ENCODE measurements at places on chromosomes 11 and 22.

DNA sequence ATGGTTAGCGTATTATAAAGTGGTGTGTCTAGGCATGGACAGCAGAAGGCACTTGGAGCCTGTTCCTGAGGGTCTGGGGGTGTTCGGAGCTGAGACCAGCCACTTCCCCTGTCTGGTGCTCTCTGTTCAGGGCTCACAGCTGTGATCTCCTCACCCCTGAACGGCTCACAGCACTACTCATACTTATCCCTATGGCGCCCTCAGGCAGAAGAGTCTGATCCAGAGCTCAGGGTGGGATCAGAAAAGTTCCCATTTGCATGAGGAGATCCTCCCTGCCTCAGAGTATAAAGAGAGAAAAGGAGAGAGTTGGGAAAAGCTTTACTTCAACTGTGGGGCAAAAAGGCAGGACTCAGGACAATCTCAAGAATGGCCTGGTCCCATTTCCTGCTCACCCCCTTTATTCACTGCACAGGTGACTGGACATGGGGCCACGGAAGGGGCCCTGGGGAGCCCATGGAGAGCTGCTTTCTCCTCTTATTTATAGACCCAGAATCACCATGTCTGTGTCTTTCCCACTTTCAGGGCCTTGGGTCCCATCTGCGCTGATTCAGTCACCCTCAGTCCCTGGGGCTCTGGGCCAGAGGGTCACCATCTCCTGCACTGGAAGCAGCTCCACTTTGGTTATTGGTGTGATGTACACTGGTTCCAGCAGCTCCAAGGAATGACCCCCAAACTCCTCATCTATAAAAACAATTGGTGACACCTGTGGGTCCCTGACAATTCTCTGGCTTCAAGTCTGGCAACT is 97.0 kb upstream of the TOP3B start:
- no peak for DNase-seq

DNA sequence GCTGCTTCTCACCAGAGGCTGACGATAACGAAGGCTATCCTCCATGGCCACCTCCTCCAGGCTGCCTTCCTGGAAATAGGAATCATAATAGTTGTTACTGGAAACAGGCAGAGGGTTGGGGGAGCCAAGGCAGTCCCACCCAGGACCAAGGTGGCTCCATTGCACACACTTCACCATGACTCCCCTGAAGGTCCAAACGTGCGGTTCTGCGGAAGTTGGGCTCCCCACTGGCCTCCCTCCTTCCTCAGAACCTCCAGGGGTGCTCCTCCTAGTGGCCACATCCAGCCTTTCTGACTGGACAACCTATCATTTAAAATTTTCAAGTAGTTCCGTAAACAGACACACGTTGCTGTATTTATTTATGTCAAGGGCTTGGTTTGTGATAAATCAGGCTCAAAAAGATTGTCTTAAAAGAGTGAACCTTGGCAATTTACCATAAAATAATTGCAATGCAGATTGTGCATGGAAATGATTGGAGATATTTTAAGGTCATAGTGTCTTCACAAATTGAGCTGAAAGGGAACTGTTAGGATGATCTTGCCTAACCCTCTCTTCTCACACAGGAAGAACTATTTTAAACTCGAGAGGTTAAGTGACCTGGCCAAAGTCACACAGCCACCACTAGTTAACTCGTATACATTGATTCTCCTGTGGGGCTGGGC is 1.4 kb upstream of the TCN2 start:
- peak; percentile 54 for DNase-seq

GRCh38 chr11:46912526-46913150 is 5.7 kb downstream of the LRP4 start:
- no peak for DNase-seq

DNA sequence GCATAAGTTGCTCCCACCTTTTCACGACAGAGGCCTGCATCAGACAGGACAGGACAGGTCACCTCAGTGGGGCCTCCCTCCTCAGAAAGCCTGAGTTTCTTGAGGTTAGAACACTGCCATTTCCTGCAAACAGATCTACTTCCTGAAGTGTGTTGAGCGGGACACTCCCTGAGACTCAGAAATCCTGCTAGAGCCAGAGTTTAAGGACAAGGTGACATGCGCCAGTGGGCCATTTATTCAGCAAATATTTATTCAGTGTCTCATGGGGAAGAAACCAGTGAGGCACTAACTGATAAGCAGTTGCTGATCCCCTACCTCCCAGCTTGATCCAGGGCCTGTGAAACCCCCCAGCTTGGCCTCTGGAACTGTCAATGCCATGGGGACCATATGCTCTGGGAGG is 454.6 kb downstream of the SOX6 start:
- peak; percentile 37 for DNase-seq

- no peak for DNase-seq
These were observed 38.2 kb upstream of the LYVE1 start for GRCh38 chr11:10606536-10607208.

GRCh38 chr22:43018615-43019014 is 3.7 kb upstream of the PACSIN2 start:
- DNase-seq, result peak; percentile 44

- DNase-seq, result no peak
These were observed 418.8 kb downstream of the DYNC2H1 start for GRCh38 chr11:103528046-103528445.

DNA sequence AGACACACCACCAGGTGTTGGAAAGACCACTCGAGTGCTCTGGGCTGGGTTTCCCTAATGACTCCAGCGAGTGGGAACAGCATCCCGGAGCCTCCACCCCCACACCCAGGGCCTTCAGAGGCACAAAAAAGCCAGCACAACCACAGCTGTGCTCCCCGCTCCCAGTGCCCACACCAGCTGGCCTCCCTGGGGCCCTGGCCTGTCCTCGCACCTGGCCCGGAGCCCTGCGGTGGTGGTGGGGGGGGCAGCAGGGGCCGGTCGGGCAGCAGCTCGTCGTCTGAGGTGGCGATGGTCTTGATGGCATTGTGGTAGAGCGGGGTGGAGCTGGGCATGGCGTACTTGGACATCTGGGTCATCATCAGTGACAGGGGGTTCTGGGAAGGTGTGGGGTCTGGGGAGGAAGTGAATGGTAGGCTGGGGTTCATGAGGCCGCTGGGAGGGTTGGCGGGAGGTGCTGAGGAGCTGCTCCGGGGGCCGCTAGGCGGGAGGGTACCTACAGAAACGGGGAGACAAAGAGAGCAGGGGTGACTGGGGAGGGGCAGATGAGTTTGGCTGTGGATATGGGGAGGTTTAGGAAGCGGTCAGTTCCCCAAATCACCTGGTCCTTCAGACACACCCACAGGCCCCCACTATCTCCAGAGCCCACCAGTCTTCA is 16.1 kb downstream of the CXCR5 start:
- DNase-seq, result no peak

GRCh38 chr11:95415837-95416304 is 184.9 kb upstream of the SESN3 start:
- no peak for DNase-seq

DNA sequence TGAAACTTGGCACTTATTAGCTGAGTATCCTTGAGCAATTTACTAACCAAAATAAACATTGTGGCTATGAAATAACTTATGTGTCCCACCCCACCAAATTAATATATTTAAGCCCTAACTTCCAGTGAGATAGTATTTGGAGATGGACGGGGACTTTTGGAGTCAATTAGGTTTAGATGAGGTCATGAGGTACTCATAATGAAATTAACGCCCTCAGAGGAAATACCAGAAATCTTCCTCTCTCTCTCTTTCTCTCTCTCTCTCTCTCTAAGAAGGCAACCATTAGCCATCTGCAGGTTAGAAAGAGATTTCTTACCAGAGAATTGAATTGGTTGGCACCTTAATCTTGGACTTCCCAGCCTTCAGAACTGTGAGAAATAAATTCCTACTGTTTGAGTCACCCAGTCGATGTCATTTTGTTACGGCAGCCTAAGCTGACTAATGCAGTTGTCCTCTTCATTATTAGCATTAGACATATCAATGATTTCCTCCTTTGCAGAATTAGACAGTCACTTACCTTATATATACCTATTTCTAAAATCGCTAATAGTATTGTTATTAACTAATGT is 1284.0 kb downstream of the FAM181B start:
- DNase-seq, result no peak

DNA sequence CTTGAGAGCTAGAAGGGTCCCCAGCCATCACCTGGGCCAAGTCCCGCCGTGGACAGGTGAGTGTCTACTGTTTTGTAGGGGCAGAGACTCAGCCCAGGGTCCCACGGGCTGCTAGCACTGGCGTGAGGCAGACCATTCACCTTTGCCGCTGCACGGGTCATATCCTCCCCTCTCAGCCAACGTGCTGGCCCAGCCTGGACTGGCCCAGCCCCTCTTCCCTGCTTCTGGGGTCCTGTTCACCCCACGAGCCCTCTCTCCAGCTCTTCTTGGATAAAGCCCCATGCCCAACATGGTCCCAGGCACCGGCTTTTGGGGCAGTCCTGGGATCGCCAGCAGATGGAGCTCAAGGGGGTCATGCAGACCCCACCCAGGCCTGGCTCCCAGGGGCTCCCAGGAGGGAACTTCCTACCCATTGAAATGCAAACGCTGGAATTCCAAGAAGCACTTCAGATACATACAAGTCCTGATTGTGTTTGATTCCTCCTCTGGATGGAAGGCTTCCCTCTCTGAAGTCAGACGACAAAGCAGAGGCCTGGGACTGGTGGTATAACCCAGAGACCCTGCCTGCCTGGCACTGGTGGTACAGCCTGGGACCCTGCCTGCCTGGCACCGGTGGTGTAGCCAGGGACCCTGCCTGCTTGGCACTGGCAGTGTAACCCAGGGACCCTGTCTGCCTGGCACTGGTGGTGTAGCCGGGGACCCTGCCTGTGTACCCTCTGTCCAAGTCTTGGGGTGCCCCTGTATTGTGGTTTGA is 8.9 kb upstream of the SEPTIN5 start:
- DNase-seq, result no peak

DNA sequence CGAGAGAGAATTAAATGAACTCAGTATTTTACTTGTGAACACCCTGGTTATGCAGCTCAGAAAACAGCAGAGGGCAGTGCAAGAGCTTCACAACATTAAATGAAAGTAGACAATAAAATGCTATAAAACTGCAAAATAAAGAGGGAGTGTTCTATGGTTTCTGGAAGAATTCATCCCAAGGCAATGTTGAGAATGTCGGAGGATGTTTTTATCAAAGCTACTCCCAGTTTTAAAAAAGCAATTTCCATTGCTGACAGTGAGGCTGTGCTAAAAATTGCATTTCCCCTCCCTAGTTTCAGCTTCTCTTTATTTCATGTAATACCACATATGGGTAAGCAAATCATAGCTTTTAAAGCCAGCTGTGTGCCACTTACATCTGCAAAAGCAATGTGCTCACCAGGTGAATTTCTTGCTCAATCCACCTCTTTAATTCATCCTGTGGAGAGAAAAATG is 296.8 kb downstream of the RAB38 start:
- peak; percentile 17 for DNase-seq

- DNase-seq, result peak; percentile 64
These were observed 21.9 kb upstream of the POLD3 start for GRCh38 chr11:74570266-74571061.

DNA sequence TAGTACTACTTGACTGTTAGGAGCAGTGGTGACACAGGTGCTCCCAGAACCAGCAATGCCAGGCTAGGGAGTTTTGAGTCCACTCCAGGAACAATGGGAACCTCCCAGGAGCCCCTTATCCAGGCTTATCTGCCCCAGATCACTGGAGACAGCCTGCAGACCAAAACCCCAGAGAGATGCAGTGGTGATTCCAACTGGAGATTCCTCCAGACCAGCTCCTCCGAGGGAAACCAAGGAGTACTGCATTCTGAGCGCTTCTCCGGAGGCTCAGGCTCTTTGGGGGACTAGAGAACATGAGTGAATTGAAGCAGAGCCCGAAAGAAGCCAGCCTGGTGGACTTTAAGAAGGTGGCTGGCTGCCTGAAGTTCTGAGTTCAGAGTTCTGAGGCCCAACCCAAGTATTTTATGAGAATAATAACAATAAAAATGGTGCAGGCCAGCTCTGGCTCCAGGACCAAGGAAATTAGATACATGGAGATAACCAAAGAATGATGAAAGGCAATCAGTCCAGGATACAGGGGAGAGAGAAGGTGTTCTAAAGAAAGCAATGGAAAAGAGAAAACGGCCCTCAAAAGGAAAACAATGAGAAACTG is 1.3 kb upstream of the TMEM25 start:
- DNase-seq, result no peak

- no peak for DNase-seq
These were observed 95.3 kb upstream of the CRYBB3 start for GRCh38 chr22:25104367-25104766.

DNA sequence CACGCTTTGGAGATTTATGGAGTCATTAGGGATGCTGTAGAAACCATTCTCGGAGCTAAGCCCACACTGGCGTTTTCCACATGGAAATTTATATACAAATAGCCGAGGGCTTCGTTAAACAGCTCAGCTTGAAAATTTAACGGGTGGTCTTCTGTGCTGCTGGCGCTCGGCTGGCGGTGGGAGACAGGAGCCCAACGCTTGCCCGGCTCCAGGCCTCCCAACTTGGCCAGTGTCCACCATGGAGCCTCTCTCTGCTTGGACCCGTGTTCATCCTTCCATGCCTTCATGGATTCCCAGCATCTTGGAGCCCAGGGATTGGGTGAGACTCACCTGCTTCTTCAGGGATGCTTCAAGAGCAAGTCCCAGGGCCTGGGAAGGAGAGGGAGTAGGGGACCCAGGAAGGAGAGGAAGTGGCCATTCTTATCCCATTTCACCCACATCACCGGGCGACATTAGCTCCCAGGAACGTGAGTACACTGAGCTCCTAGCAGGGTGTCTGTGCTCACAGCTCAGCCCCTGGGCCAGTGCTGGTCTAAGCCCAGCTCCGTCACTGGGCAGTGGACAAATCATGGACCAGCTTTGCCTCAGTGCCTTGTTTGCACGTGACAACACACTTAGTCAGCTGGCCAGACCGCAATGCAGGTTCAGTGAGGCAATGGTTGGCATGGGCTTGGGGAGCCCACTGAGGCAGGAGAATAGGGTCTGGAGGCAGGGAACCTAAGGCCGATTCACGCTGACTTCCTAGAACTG is 944.3 kb downstream of the BRD1 start:
- no peak for DNase-seq

DNA sequence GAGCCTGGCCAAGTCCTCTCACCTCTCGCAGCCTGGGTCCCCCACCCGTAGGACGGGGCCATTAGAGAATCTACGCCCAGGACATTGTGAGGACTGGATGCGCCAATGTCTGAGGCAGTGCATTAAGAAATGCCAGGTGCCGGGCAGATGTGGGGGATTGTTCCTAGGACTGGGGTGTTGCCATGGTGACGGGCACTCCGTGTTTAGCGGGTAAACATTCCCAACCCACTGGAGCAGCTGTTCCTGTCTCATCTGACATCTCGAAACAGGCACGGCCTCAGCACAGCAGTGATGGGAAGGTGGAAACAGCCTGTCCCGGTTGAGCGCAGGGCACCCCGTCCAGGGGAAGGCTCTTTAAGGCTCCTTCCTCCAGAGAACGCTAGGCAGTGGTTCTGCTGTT is 99.6 kb upstream of the RTL6 start:
- no peak for DNase-seq

- DNase-seq, result no peak
These were observed 1.4 kb upstream of the EMSY start for GRCh38 chr11:76443268-76443980.
